ENCODE measurements at places on chromosomes 12 and 14.

- no peak for DNase-seq
Measured at GRCh38 chr14:101355284-101355683, 206.0 kb upstream of the DIO3 start.

DNA sequence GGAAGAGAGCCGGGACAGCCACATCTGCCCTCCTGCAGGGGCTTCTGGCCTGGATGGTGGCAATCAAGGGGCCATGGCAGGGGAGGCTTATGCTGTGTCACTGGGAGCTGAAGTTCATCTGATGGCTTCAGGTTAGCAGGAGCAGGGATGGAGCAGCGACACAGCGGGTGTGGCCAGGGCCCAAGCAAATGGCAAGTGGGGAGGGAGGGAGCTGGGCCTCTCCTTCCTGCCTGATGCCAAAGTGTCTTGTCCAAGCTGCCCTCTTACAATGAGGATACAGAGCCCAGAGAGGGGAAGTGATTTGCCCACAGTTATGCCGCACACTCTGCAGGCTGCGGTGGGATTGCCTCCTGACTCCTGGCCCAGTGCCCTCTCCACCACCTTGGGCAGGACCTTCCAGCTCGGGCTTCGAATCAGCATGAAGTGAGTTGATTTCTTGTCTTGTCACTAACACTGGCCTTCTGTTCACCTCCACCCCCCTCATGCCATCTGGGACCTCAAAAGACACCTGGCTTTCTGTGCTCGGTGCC lies 51.3 kb downstream of the IQSEC3 start:
- no peak for DNase-seq

DNA sequence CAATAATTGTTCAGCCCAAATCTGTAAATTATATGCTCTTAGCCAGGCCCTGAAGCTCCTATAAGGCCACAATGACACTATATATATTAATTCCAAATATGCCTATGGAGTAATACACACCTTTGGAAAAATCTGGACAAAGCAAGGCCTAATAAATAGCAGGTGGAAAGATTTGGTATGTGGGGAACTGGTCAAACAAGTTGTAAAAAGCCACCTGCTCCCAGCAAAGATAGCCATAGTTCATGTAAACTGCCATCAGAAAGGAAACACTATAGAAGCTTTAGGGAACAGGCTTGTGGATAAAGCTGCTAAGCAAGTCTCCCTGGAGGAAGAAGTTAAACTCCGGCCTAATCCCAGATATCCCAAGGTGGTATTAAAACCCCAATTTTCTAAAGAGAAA lies 29.7 kb downstream of the PRMT8 start:
- no peak for DNase-seq

DNA sequence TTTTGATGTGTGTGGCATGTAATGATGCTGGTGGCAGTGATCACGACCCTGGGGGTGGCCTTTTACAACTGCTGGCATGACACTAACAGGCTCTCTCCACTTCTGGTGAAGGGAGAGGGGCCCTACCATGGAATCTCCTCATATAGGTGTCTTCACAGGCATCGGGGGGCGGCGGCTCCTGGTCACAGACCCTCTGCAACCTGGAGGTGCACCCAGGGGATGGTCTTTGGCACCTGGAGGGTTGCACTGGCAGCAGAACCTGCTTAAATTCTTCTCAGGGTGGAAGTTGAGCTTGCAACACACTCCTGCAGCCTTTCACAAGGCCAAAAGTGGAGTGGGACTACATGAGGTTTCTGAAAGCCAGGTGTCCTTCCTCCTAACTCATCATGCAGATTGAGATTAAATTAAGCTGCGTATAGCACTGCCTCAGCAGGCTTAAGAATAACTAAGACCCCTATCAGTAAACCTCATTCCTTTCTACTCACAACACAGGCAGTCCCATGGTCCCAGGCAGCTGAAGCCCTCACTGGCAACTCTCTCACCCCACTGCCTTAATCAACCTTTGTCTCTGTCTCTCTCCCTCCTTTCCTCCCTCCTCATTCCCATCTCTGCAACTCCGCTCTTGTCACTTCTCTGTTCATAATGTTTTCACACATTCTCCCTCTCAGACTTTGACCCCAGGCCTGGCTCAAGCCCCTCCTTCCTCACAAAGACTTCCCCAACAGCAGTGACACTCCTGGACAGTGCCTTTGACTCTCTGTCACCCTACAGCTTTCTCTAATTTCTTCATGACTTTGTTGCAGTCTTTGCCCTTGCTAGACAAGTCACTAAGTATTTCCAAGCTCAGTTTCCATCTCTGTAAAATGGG lies 18.9 kb downstream of the NID2 start:
- DNase-seq: no peak
